ENCODE measurements at places on chromosomes 11 and 22. TPM values are rescaled to one million over a fixed set of nuclear protein-coding genes. Genes with fewer than 3 reads are reported as not detected.

DNA sequence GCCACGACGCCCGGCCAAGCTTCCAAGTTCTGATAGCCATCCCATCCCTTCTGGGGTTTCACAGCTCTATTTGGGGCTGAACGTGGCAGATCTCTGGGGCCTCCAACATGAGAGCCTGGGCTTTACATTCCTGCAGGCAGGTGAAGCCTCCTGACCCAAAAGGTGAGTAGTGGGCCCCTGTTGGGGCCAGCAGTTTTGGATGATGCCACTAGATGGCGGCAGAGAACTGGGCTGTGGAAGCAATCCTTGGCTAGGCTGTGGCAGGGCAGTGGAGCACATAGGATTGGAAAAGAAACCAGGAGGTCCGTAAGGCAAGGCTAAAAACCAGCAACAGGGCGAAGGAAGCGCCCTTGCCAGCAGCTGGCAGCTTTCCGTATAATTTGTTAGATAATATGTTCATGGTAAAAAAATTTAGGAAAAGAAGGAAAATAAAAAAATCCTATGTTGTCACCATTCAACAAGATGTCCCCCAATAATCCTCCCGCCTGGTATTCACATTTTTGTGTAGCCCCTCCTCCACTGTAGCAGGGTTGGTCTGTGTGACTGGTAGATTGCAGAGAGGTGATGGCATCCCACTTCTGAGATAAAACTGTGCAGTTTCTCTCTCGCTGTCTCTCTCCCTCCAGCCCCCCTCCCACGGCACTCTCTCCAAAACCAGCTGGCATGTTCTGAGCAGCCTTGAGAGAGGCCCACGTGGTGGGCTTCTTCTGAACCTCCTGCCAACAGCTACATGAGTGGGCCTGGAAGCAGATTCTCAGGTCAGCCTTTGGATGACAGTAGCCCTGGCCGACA is 43.6 kb upstream of the OR4B1 start:
- no peak for DNase-seq

DNA sequence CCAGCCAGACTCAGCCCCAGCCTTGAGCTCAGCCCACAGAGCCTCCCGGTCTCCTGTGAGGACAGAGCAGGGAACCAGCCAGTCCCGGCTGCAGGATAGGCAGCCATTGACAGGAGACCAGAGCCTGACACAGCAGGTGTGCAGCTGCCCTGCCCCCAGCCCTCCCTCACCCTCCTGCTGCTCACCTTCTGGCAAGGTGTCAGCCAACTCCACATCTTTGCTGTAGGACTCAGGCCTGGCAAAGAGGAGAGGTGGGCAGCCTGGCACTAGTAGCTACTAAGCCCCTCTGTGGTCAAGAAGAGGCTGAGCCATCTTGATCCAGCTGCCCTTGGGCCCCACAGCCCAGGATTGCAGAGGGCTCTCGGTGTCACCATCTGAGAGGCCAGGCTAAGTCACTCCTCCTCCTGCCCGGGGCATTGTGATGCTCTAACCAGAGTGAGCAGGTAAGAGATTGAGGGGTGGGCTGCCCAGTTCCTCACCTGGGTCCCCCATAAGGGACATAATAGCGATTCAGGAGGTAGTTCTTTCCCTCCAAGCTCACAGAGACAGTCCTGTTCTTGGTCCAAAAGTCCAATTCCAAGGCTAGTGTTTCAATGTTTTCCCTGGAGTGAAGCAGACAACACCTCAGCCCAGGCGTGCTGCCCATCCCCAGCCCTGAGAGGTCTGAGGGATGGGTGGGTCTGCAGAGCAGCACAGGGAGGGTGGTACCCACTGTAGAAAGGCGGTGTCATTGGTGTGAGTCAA is 18.6 kb downstream of the TREH start:
- DNase-seq: no peak

The MUC6 gene
- polyA plus RNA-seq: 7.6 TPM

DNA sequence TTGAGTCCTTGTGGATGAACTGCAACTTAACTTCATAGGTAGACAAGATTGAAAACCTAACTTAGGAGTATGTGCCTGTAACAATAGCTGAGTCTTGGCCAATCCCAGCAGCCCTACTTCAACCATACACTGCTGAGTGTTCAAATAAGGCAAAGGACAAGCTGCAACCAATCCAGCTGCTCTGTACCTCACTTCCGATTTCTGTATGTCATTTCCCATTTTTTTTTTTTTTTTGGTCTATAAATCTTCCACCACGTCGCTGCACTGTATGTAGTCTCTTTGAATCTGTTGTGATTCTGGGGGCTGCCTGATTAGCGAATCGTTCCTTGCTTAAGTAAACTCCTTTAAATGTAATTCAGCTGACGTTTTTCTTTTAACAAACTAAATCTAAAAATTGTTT is 35.4 kb upstream of the FLI1 start:
- DNase-seq: no peak

- DNase-seq: no peak
These were observed 35.3 kb upstream of the POU2AF1 start for GRCh38 chr11:111414267-111414931.

All from left renal cortex interstitium (tissue), 4 donors.